ENCODE measurements at places on chromosomes 1 and 21.

DNA sequence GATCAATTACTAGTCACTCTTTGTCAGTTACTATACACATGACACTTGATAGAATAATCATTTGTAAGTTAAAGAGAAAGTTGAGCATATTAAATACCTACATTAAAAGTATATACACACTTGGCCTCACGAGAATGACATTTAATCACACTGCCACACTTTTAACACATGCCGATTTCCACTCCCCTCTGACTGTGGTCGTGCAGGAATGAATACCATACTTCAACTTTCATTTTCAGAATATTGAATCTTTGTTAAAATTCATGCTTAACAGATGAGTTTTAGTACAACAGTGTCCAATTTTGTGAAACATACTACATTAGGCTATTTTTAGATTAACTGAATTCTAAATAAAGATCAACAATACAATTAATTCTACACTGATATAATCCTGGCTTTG, 78.2 kb upstream of the SDC3 start:
- DNase-seq: no peak

GRCh38 chr1:168163670-168164069, 15.1 kb upstream of the TIPRL start:
- DNase-seq: no peak

- DNase-seq: no peak
Measured at GRCh38 chr1:98478121-98478520, 183.4 kb upstream of the SNX7 start.

GRCh38 chr1:201714542-201715329, 114.2 kb upstream of the IPO9 start:
- DNase-seq: no peak
